Left lung (tissue), 14 donors: ENCODE measurements at places on chromosomes 6 and 20. TPM values are rescaled to one million over a fixed set of nuclear protein-coding genes. Genes with fewer than 3 reads are reported as not detected.
A peak's percentile ranks its signal among the peaks of the same experiment; 100 is the strongest.

DNA sequence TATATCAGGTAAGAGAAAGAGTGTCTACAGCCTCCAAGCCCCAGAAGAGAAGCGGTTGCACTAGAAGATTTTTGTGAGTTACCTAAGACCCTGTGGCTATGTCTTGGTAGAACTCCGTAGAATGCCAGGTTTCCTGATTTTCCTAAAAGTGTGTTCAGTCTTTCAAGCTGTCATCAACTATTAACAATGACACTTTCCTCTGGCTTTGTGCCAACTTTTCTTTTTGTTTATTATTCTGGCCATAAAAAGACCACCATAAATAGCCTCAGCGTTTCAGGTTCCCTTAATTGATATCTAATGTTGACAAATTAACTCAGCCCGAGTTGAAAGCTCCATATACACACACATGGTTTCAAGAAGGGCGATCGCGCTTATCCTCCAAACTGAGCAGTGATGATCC, 1.2 kb downstream of the PAK5 start:
- no peaks in the 10 kb centered on the region for H3K4me1 ChIP-seq
- H3K36me3 ChIP-seq = no peaks in the 10 kb centered on the region

- H3K36me3 ChIP-seq = no peaks in the 10 kb centered on the region
- no peak overlapping the region for H3K4me3 ChIP-seq
- H3K27me3 ChIP-seq = no peaks in the 10 kb centered on the region
These were observed 193.6 kb downstream of the NFATC2 start for GRCh38 chr20:51348876-51349275.

Gene GID8
- 25.4 TPM for total RNA-seq

DNA sequence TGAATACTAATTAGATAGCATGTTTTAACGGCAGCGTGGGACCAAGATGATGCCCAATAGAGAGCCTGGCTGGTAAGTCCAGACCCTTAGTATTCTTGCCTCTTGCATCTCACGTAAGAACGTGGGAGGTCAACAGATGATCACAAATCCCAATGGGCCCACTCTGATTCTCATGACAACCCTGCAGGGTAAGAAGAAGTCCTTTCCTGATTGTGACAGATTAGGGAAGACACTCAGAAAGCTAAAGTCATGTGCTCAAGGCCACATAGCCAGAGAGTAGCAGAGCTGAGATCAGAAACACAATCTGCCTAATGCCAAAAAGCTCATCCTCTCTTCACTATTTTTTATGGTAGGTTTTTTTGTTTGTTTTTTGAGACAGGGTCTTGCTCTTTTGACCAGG, 103.8 kb downstream of the RALGAPA2 start:
- no peak overlapping the region for H3K27ac ChIP-seq
- no peak overlapping the region for H3K4me3 ChIP-seq
- DNase-seq = no peak
- H3K4me1 ChIP-seq = peaks cover 10% of the 10 kb centered on the region

DNA sequence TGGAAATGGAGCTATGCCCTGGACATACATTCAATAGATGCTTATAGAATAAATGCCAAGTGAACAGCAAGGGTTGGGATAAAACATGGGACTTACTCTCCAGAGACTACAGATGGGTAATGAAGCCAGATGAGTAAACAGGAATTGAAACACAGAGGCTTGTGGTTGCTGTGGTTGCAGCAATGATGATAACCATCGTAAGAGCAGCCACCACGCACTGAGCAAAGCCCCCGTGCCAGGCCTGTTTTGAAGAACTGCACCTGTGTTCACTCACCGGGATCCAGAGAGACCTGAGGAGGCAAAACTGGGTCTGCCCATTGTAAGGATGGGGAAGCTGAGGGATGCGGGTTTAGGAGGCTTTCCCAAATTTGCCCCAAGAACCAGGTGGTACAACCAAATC, 431.1 kb upstream of the CDH4 start:
- no peak for DNase-seq
- no peaks in the 10 kb centered on the region for H3K27me3 ChIP-seq
- no peak overlapping the region for H3K27ac ChIP-seq
- no peaks in the 10 kb centered on the region for H3K4me1 ChIP-seq
- no peaks in the 10 kb centered on the region for H3K36me3 ChIP-seq
- H3K4me3 ChIP-seq = no peak overlapping the region

Gene SIRPA
- 102 TPM for total RNA-seq

GRCh38 chr6:97074785-97075184, 150.3 kb downstream of the KLHL32 start:
- H3K27me3 ChIP-seq = no peaks in the 10 kb centered on the region
- no peaks in the 10 kb centered on the region for H3K36me3 ChIP-seq
- H3K4me3 ChIP-seq = no peak overlapping the region
- H3K27ac ChIP-seq = no peak overlapping the region
- no peaks in the 10 kb centered on the region for H3K4me1 ChIP-seq

- H3K4me3 ChIP-seq = no peak overlapping the region
- no peaks in the 10 kb centered on the region for H3K4me1 ChIP-seq
- DNase-seq = no peak
These were observed 501.0 kb upstream of the MARCKS start for GRCh38 chr6:113356139-113356538.

GRCh38 chr6:41790045-41790444, 2.6 kb downstream of the TOMM6 start:
- no peak for DNase-seq
- H3K27me3 ChIP-seq = no peaks in the 10 kb centered on the region
- H3K4me3 ChIP-seq = no peak overlapping the region
- peaks cover 55% of the 10 kb centered on the region for H3K36me3 ChIP-seq
- H3K27ac ChIP-seq = no peak overlapping the region

- H3K4me1 ChIP-seq = no peaks in the 10 kb centered on the region
- H3K27ac ChIP-seq = no peak overlapping the region
These were observed 142.5 kb upstream of the SPACA1 start for GRCh38 chr6:87905101-87905641.

DNA sequence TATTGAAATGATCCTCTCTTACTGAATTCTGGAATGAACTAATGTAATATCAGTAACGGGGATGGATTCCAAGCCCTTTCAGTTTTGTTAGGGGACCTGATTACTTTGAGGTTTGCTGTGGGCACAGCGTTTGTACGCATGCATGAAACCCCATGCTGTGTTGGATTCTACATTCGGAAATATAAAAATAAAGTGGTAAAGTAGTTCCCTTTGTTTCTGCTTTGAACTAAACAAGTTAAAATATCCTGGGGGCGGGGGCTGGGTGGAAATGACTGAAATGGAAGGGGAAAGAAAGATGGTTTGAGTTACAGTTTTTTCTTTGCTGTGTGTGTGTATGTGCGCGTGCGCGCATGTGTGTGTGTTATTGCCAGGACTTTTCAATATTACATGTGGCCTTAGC, 196.5 kb upstream of the OPRM1 start:
- H3K27ac ChIP-seq = no peak overlapping the region
- H3K4me3 ChIP-seq = no peak overlapping the region
- H3K27me3 ChIP-seq = no peaks in the 10 kb centered on the region
- H3K4me1 ChIP-seq = no peaks in the 10 kb centered on the region
- H3K36me3 ChIP-seq = no peaks in the 10 kb centered on the region
- no peak for DNase-seq

DNA sequence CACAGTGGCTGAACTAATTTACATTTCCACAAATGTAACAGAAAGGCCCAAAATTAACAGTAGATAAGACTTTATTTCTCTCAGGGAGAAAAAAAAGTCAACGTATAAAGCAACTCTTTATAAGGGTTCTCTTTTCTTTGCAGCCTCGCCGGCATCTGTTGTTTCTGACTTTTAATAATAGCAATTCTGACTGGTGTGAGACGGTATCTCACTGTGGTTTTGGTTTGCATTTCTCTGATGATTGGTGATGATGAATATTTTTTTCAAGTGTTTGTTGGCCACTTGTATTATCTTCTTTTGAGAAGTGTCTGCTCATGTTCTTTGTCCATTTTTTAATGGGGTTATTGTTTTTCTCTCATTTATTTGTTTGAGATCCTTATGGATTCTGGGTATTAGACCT, 27.2 kb upstream of the FKBP1A start:
- H3K4me1 ChIP-seq = no peaks in the 10 kb centered on the region
- H3K36me3 ChIP-seq = no peaks in the 10 kb centered on the region
- no peaks in the 10 kb centered on the region for H3K27me3 ChIP-seq

- H3K27ac ChIP-seq = no peak overlapping the region
- H3K4me3 ChIP-seq = no peak overlapping the region
- no peaks in the 10 kb centered on the region for H3K4me1 ChIP-seq
- DNase-seq = no peak
These were observed 6.9 kb upstream of the SAMD3 start for GRCh38 chr6:130229645-130230044.

DNA sequence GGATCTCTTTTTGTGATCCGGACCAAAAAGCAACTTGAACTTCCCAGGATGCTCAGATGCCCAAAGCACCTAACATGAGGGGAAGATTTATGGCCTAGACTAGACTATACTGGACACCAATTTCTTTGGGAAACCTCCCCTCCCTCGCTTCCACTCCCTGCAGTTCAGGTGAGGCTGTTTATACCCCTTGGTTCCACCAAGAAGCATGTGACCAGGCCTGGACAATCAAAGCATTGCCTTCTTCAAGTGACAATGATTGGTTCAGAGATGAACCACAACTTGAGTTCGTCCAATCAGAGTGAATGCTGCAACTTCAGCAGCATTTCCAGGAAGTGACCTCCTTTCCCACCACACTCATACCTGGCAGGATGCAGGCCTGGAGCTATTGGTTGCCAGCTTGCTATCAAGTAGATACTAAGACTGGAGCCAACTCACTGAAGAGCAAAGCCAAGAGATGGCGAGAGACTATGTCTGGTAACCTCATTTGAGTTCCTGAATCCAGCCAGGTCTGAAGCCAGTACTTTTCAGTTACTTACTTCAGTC, 45.6 kb upstream of the SLC9A8 start:
- H3K4me1 ChIP-seq = peaks cover 32% of the 10 kb centered on the region
- DNase-seq = no peak
- peak overlapping the region; percentile 89 for H3K27ac ChIP-seq
- H3K36me3 ChIP-seq = no peaks in the 10 kb centered on the region
- no peak overlapping the region for H3K4me3 ChIP-seq
- H3K27me3 ChIP-seq = no peaks in the 10 kb centered on the region

DNA sequence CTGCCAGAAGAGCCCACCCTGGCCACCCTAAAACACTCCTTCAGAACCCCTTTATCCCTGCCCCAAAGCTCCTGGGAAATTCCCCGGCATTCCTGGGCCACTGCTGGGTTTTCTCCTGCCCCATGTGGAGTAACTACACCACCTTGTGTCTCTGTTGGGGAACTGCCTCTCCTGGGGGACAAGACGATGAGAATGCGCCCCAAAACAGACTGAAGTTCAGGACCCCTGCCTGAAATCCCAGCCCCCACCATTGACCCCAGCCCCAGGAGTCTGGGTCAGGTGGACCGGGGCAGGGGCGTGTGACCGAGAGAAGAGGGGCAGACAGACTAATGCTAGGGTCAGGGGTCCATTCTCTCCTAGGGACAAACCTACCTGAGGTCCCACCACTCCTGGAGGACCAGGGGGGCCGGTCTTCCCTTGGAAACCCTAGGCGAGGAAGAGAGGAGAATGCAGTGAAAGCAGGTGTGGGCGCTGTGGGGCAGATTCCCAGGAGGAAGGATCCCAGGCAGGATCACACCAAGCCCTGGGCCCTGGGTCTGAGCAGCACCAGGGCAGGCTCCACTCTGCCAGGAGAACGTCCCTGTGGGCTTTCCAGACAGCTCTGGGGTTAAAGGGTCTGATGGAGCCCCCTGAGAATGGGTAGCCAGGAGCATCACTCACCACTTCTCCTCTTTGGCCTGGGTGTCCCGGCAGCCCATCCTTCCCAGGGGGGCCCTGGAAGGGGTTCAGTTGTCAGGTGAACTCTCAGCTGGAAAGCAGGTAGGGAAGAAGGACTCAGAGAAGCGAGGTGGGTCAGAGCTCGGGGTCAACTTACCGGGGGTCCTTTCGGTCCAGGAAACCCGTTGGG, 19.4 kb downstream of the COL11A2 start:
- no peaks in the 10 kb centered on the region for H3K36me3 ChIP-seq
- H3K27ac ChIP-seq = no peak overlapping the region
- H3K4me3 ChIP-seq = no peak overlapping the region
- H3K4me1 ChIP-seq = no peaks in the 10 kb centered on the region
- no peak for DNase-seq

DNA sequence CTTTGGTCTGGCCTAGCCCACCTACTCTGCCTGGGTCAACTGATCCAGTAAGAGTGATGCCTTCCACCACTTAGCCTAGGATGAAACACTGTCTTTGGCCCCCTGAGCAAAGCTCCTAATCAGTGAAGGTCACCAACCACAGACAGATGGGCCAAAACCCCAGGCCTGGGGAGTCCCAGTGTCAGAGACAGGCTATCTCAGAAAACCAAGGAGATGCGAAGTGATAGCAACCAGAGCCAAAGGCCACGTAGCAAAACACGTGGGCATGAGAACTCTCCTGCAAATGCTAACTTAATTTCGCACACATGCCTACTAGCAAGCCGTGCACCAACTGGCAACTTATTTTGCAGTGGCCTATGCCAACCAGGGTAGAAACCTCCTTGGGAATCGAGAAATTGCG, 29.1 kb downstream of the AGPAT4 start:
- H3K4me1 ChIP-seq = no peaks in the 10 kb centered on the region
- no peak overlapping the region for H3K4me3 ChIP-seq
- H3K27me3 ChIP-seq = no peaks in the 10 kb centered on the region
- DNase-seq = no peak

- H3K27me3 ChIP-seq = no peaks in the 10 kb centered on the region
- peaks cover 7% of the 10 kb centered on the region for H3K4me1 ChIP-seq
- peaks cover 34% of the 10 kb centered on the region for H3K36me3 ChIP-seq
- H3K4me3 ChIP-seq = no peak overlapping the region
These were observed 72.2 kb upstream of the NAA20 start for GRCh38 chr20:19944772-19945459.

Gene CLDN20
- not detected for total RNA-seq

Gene EDN3
- total RNA-seq = not detected

DNA sequence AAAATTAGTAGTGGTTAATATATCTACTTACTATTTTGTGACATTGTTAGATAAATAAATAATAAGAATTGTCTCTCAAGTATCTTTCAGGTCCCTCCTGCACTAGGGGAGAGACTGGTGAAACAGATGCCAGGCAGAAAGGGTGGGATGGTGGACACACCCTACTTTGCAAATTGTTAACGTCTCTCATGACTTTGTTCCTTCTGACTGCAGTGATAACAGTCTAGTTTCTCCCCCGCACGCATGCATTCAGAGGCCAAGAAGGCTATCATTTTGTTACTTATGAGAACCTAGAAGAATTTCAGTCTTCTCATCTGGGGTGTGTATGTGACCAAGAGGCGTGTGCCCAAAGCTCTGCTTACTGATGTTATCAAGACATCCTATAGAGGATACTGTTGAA, 152.3 kb downstream of the EDN1 start:
- peaks cover 4% of the 10 kb centered on the region for H3K36me3 ChIP-seq
- no peaks in the 10 kb centered on the region for H3K4me1 ChIP-seq
- no peak overlapping the region for H3K27ac ChIP-seq
- no peak for DNase-seq
- no peak overlapping the region for H3K4me3 ChIP-seq
